Amniotic epithelial cell (primary cell): ENCODE measurements at places on chromosomes 16 and 17.

DNA sequence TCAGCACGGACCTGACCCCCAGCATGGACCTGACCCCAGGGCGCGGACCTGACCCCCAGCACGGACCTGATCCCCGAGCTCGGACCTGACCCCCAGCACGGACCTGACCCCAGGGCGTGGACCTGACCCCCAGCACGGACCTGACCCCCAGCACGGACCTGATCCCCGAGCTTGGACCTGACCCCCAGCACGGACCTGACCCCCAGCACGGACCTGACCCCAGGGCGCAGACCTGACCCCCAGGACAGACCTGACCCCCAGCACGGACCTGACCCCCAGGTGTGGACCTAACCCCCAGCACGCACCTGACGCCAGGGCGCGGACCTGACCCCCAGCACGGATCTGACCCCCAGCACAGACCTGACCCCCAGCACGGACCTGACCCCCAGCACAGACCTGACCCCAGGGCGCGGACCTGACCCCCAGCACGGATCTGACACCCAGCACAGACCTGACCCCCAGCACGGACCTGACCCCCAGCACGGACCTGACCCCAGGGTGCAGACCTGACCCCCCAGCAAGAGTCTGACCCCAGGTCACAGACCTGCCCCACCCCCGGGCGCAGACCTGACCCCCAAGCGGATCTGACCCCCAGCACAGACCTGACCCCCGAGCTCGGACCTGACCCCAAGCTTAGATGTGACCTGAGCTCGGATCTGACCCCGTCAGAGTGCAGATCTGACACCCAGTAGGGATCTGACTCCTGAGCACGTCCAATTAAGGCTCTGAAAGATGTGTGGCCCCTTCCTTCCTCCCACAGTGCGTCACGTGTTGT, 98.7 kb downstream of the C16orf95 start:
- no peak for DNase-seq

DNA sequence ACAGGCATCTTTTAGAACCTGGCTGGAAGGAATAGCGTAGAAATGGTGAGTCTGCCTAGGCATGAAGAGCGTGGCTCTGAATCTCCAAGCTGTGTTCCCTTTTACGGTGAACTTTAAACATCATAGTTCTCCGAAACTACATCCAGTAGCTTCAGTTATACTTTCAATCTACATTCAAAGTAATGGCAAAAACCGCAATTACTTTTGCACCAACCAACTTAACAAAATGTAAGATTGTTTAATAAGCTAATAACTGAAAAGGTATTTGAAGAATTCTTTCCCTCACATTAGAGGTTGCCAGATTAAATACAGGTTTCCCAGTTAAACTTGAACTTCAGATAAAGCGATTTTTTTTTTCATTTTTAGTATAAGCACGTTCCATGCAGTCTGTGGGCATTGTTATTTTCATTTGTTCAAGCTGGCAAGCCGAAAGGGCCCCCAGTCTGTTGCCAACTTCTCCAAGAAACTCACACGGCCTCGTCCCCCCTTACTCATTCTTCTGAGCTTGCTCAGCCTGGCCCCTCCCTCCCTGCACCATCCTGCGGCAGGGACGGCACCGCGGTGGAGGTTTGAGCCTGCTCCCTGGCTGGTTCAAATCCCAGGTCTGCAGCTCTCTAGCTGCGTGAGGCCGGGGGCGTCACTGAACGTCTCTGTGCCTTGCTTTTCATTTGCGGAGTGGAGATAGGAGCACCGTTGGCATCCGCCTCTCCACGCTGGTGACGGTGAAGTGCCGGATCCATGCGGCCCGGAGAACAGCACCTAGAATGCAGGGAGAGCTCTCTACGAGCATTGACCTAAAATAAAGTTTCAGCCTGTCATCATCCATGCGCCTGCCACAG, 3.5 kb upstream of the MTHFSD start:
- DNase-seq = no peak

DNA sequence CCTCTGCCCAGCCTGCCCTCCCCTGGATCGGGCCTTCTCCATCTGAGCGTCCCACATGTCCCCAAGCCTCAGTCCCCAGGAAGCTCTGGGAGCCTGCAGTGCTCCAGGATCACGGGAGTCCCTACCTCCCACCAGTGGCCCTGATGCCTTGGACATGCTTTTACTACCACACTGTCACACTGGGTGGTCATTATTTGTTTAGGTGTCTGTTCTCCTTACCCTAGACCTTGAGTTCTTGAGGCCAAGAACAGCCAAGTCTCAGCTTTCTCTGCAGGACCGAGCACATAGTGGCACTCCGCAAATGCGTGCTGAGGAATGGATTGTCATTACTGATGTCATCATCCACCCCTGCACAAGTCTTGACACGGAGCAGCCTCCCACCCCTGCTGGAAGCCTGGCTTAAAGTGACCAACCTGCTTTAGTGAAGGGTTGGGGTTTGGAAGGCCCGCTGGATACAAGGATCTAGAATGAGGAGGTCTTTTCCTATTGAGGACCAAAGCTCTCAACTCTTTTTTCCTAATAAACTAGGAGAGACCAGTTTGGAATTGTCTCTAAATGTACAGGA, 132.9 kb upstream of the CRHR1 start:
- DNase-seq = no peak

GRCh38 chr16:67207249-67208091, 8.5 kb downstream of the ELMO3 start:
- DNase-seq = no peak

GRCh38 chr16:76441876-76442275, 164.7 kb downstream of the CNTNAP4 start:
- DNase-seq = no peak

GRCh38 chr17:38322156-38322779, 21.5 kb downstream of the GPR179 start:
- peak; percentile 35 for DNase-seq

DNA sequence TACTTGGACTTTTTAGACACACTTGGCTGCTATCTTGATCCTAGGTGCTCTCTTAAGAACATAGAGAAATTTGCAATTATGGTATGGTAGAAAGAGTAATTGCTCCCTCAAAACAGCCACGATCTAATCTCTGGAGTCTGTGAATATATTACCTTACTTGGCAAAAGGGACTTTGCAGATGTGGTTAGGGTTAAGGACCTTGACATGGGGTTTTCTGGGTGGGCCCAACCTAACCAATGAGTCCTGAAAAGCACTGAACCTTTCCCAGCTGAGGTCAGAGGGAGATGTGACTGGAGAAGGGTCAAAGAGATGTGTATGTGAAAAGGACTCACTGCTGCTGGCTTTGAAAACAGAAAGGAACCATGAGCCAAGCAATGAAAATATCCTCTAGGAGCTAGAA, 26.7 kb upstream of the MED13 start:
- no peak for DNase-seq

DNA sequence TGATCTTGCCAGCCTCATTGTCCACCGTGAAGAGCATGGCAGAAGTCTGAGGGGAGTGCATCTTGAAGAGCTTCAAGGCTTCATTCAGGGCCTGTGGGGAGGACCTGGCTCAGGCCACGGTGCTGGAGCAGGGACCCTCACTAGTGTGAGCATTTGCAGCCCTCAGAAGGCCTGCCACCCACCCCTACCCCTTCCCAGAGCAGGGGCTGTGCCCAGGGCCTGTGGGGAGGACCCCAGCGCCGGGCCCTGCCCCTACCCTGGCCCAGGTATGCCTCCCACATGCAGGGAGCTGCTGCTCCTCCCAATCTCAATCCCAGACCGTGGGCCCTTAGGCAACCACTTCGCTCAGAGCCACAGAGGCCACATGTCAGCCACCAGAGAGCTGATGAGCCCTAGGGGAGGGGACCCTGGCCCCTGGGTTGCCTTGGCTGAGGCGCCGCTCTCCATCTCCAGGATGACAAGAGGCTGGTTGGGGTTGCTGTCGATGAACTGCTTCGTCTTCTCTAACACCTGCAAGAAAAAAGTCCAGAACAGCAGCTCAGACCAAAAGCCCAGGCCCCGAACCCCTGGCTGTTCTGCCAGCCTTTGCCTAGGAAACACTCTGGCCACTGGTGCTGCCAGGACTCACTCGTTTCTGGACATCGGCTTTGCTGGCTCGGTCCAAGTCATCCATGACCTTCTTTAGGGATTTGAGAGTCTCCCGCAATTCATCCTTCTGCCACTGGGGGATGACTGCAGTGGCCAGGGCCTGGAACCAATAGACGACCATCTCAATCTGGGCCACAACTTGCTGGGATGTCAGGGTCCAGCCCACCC, 1.8 kb upstream of the EXOSC6 start:
- peak; percentile 44 for DNase-seq

DNA sequence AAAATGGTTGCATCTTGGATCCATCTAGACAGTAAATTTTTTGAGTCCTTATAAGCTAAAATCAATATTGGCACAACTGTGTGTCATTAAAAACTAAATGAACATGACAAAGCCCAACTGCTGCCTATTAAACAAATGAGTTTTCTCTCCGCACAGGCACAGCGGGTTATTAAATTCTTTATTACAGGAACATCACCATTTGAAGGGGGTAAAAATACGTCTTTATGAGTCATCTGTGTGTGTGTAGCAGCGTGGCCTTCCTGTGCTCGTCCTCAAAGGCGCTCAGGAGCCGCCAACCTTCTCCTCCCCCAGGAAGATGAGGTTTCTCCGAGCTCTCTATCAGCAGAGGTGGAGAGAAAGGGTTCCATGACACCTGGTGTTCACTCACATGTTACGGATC, 62.6 kb upstream of the SDK2 start:
- DNase-seq = no peak

DNA sequence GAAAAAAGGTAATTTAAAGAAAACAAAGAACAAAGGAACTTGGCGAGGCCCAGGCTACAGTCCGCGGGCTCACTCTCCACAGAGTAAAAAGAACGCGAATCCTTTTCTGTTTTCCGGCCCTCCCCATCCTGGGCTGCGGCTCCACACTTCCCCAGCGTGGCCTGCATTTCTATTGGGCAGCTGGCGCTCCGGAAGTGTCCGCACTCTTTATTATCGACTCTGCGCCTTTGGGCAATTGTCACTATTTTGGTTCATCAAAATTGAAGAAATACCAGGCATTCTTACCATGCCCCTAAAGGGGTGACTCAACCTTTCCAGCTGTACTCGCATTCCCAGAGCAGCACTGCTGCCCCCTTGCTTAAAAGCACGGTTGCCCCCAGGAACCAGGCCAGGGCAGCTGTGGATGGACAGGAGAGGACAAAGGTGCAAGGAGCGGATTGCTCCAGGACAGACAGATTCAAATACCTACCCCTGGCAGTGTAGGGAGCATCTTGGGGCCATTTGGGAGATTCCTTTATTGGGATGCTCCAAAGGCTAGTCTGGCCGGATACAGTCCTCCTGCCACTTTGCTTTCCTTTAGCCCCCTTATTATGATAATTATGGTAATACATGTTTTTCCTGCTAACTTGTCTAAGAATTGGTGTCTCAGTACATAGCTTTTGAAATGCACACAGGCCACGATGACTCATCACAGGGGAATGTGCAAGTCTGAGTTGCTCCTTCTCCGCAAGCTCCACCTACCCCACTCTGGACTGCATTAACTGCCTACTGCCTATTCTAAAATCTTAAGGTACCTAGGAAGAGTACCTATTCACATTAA, 985 bp upstream of the SLFN12 start:
- DNase-seq = peak; percentile 99

DNA sequence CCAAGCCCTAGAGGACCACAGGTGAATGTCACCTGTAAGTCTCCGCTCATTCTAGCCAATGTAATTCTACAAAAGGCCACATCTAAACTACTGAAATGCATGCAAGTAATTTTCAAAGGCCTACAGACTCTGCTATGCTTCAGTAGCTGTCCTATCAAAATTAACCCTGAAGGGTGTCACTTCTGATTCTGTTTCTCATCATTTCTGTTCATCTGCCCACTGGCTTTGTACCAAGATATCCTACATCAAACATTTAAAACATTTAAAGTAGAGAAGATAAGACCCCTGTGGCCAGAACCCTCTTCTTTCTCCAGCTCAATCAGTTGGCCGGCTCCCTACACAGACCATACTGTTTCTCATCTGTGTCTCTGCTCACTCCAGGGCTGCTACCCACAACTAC, 21.5 kb downstream of the PHF12 start:
- DNase-seq = no peak

- no peak for DNase-seq
Measured at GRCh38 chr17:8665684-8666083, 35.2 kb upstream of the MYH10 start.

GRCh38 chr17:55484575-55484974, 26.7 kb downstream of the SMIM36 start:
- no peak for DNase-seq

DNA sequence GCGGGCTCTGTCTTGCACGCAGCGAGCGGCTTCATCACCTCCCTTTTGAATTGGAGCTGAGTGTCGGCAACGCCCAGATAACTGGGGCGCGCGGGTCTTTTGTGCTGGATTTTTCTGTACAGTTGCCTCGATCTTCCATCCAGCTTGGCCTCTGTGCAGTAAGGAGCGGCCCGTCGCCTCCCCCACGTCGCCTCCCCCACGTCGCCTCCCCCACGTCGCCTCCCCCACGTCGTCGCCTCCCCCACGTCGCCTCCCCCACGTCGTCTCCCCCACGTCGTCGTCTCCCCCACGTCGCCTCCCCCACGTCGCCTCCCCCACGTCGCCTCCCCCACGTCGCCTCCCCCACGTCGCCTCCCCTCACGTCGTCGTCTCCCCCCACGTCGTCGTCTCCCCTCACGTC, 15.7 kb upstream of the PRR35 start:
- no peak for DNase-seq

DNA sequence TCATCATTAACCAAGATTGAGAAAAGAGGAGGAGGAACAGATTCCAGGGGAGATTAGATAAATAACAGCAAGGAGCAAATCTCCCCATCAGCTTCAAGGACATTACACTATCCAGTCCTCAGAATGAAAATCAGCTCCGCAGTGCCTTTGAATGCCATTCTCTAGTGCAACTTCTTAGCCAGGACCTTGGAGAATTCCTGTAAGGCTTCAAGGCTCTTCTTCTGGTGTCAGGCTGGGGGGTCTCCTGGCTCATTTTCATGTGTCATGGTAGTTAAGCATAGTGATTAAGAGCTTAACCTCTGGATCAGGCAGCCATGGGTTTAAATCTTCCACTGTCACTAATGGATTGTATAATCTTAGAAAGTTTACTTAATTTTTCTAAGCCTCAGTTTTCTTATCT, 137.3 kb upstream of the CCL2 start:
- no peak for DNase-seq

DNA sequence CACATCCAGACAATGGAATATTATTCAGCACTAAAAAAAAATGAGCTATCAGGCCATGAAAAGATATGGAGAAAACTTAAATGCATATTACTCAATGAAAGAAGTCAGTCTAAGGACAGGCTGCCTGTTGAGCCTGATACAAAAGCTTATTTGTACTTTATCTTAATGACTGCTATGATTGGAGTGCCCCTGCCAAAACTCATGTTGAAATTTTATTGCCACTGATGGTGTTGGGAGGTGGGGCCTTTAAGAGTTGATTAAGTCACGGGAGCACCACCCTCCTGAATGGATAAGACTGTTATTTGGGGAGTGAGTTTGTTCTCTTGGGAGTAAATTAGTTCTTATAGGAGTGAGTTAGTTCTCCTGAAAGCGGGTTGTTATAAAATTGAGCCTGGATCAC, 9.9 kb downstream of the C17orf67 start:
- DNase-seq = no peak

GRCh38 chr16:13702614-13703013, 217.3 kb upstream of the ERCC4 start:
- DNase-seq = no peak
